ENCODE measurements at places on chromosomes 13 and 19. TPM values are rescaled to one million over a fixed set of nuclear protein-coding genes. Genes with fewer than 3 reads are reported as not detected.

RXFP2 gene
- not detected for total RNA-seq

ANO8 gene
- 11.6 TPM for total RNA-seq

PDE4C gene
- total RNA-seq = not detected

ANGPTL4 gene
- total RNA-seq = not detected

MISP3 gene
- 0.41 TPM for total RNA-seq

SIGLEC5 gene
- total RNA-seq = not detected

PEX11G gene
- not detected for total RNA-seq

GARIN5A gene
- total RNA-seq = 0.33 TPM

TSSK6 gene
- 3.6 TPM for total RNA-seq

CD70 gene
- total RNA-seq = 1.7 TPM

CACNG7 gene
- not detected for total RNA-seq

PRTN3 gene
- not detected for total RNA-seq

NALCN gene
- not detected for total RNA-seq

SPART gene
- total RNA-seq = 20.1 TPM

RDH8 gene
- not detected for total RNA-seq

STARD13 gene
- total RNA-seq = not detected

SIGLEC12 gene
- not detected for total RNA-seq

MAMSTR gene
- total RNA-seq = 0.17 TPM

JOSD2 gene
- total RNA-seq = 8.8 TPM

SGCG gene
- total RNA-seq = not detected

PPM1N gene
- total RNA-seq = 8.0 TPM

LENG9 gene
- total RNA-seq = 2.3 TPM

GFY gene
- total RNA-seq = not detected

SEMA6B gene
- total RNA-seq = not detected
